ENCODE measurements at places on chromosomes 1 and 21. TPM values are rescaled to one million over a fixed set of nuclear protein-coding genes. Genes with fewer than 3 reads are reported as not detected.
A peak's percentile ranks its signal among the peaks of the same experiment; 100 is the strongest.

IL19 gene
- not detected for total RNA-seq

GRCh38 chr21:15495965-15496364 is 233.8 kb upstream of the USP25 start:
- no peak overlapping the region for H3K4me3 ChIP-seq
- H3K27ac ChIP-seq: no peak overlapping the region
- H3K36me3 ChIP-seq: no peaks in the 10 kb centered on the region
- no peaks in the 10 kb centered on the region for H3K4me1 ChIP-seq
- no peaks in the 10 kb centered on the region for H3K27me3 ChIP-seq

WNT4 gene
- 23.7 TPM for total RNA-seq

DNA sequence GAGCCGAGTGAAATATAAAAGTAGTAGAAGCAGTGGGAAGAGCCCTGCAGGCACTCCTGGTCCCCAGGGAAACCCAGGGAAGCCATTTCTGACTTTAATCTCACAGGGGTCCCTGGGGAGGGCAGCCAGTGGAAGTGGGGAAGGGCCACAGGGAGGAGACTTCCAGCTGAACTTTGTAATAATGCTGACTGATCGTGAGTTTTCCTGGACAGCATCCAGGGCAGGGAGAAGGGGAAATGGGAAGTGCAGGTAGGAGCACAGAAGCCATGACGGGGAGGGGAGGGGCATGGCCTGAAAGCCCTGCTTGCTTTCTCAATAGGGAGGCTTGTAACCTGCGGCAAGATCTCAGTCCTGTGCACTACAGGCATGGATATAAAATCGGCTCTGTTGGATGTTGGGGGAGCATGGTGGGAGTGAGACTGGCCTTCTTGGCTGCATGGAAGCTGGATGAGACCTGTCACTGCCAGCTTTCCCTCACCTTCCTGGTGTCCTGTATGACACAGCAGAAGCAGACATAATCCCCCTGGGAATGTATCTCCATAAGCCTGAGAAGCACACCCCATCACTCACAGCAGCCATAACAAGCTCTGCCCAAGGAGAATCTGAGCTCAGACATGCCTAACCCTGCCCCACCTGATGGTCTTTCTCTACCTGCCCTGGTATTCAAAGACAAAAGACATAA is 15.1 kb upstream of the MX1 start:
- no peaks in the 10 kb centered on the region for H3K36me3 ChIP-seq
- H3K4me3 ChIP-seq: no peak overlapping the region
- no peaks in the 10 kb centered on the region for H3K4me1 ChIP-seq
- no peak for DNase-seq
- no peak overlapping the region for H3K27ac ChIP-seq

GRCh38 chr1:151723726-151724370 is 2.5 kb downstream of the RIIAD1 start:
- no peak overlapping the region for H3K27ac ChIP-seq
- H3K4me3 ChIP-seq: no peak overlapping the region
- no peaks in the 10 kb centered on the region for H3K36me3 ChIP-seq
- DNase-seq: no peak

GRCh38 chr1:56448529-56449300 is 130.6 kb downstream of the PLPP3 start:
- H3K4me3 ChIP-seq: no peak overlapping the region
- H3K27me3 ChIP-seq: no peaks in the 10 kb centered on the region
- H3K27ac ChIP-seq: no peak overlapping the region
- H3K4me1 ChIP-seq: peaks cover 10% of the 10 kb centered on the region
- no peaks in the 10 kb centered on the region for H3K36me3 ChIP-seq

DNA sequence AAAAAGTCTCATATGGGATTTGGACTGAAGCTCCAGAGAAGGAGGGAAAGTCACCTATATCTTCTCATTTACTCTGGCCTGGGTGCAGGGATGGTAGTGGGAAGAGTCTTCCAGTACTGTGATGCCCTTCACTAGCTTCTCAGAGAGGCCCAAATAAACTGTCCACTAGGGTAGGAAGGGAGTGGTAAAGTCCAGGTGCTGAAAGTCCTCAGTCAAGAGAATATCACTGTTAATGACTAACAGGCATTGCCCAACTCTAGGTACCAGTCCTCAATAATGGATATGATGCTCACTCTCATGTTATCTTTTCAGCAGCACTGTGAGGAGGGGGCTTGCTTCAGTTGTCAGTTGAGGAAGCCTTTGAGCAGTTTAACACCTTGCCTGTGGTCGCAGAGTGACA is 64.0 kb downstream of the LHX8 start:
- no peaks in the 10 kb centered on the region for H3K4me1 ChIP-seq
- no peak for DNase-seq
- no peaks in the 10 kb centered on the region for H3K36me3 ChIP-seq
- H3K4me3 ChIP-seq: no peak overlapping the region
- no peaks in the 10 kb centered on the region for H3K27me3 ChIP-seq

DPYD gene
- 41.7 TPM for total RNA-seq

GRCh38 chr21:32413015-32413504 is 554 bp downstream of the EVA1C start:
- H3K36me3 ChIP-seq: no peaks in the 10 kb centered on the region
- H3K27me3 ChIP-seq: no peaks in the 10 kb centered on the region
- peak; percentile 45 for DNase-seq

TAS1R1 gene
- 0.42 TPM for total RNA-seq

LIPI gene
- not detected for total RNA-seq

- H3K27me3 ChIP-seq: no peaks in the 10 kb centered on the region
- H3K4me1 ChIP-seq: no peaks in the 10 kb centered on the region
- DNase-seq: no peak
- H3K27ac ChIP-seq: no peak overlapping the region
- no peaks in the 10 kb centered on the region for H3K36me3 ChIP-seq
Observed at GRCh38 chr21:26583769-26584168, 10.7 kb upstream of the CYYR1 start.

- no peaks in the 10 kb centered on the region for H3K36me3 ChIP-seq
- H3K27me3 ChIP-seq: no peaks in the 10 kb centered on the region
- DNase-seq: no peak
Observed at GRCh38 chr21:22224261-22224660, 1226.1 kb downstream of the NCAM2 start.

GRCh38 chr1:186494832-186495271 is 33.9 kb upstream of the PDC start:
- DNase-seq: no peak
- H3K4me1 ChIP-seq: no peaks in the 10 kb centered on the region
- no peak overlapping the region for H3K27ac ChIP-seq

DNA sequence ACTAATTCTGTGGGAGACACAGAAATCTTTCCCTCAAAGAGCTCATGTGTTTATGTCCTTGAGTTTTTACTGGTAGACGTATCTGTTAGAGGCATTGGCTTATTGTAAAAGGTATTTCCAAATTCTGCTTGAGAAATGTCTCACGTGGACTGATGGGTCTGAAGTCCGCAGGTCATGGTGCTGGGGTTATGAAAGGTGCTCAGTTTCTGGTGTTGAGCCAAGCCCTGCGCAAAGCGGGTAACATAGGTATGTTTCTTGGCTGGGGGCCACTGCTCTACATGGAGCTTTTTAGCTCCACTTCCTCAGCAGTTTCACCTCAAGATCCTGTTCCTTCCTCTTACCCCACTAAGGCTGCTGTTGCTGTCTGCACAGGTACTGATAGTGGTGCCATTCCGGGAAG is 10.8 kb downstream of the UTP25 start:
- no peaks in the 10 kb centered on the region for H3K27me3 ChIP-seq
- H3K4me3 ChIP-seq: no peak overlapping the region
- H3K4me1 ChIP-seq: no peaks in the 10 kb centered on the region

RNU1-4 gene
- total RNA-seq: 2,112 TPM

DNA sequence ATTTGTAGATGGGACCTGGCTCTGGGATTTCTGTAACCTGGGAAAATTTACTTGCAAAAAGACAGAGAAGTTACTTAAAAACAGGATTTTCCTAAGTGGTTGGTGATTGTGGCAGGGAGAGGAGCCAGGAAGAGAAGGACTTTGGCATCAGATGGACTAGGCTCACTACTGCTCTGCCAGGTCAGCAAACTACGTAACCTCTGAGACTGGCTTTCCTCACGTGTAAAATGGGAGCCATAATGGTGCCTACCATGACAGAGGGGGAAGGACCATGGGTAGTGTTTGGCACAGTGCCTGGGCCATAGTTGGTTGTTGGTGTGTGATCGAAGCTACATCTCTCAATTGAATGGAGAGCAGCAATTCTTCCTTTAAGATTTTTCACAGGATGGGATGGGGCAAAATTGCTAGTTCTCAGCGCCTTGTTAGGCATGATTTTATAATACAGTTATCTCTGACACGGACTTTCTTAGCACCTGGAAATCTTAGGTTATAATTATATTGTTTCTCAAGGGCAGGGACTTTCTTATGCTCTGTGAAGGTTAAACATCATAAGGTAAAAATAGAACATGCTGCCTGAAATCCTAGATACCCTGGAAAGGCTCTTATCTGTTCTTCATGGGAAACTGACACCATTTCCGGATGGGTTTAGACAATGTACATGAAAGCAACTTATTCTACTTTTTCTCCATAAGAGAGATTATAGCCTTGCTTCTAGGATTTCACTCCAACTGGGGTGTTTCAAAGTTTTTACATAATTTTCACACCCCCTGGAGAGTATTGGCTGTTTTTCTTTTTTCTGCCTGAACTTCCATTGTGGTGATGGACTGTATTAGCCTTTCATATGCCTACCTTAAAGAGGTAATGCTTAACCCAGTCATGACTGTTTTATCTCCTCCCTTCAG is 10.9 kb downstream of the ROR1 start:
- H3K4me1 ChIP-seq: peaks cover 2% of the 10 kb centered on the region
- H3K27me3 ChIP-seq: no peaks in the 10 kb centered on the region
- H3K4me3 ChIP-seq: no peak overlapping the region
- no peak for DNase-seq

- no peaks in the 10 kb centered on the region for H3K4me1 ChIP-seq
- H3K36me3 ChIP-seq: no peaks in the 10 kb centered on the region
- no peak overlapping the region for H3K4me3 ChIP-seq
- no peak for DNase-seq
- H3K27ac ChIP-seq: no peak overlapping the region
- H3K27me3 ChIP-seq: no peaks in the 10 kb centered on the region
Observed at GRCh38 chr1:67162954-67163353, 3.3 kb upstream of the IL23R start.

GRCh38 chr1:189605226-189605625 is 872.4 kb downstream of the BRINP3 start:
- no peaks in the 10 kb centered on the region for H3K27me3 ChIP-seq
- H3K4me3 ChIP-seq: no peak overlapping the region
- H3K4me1 ChIP-seq: no peaks in the 10 kb centered on the region

LYPD8 gene
- not detected for total RNA-seq

DNA sequence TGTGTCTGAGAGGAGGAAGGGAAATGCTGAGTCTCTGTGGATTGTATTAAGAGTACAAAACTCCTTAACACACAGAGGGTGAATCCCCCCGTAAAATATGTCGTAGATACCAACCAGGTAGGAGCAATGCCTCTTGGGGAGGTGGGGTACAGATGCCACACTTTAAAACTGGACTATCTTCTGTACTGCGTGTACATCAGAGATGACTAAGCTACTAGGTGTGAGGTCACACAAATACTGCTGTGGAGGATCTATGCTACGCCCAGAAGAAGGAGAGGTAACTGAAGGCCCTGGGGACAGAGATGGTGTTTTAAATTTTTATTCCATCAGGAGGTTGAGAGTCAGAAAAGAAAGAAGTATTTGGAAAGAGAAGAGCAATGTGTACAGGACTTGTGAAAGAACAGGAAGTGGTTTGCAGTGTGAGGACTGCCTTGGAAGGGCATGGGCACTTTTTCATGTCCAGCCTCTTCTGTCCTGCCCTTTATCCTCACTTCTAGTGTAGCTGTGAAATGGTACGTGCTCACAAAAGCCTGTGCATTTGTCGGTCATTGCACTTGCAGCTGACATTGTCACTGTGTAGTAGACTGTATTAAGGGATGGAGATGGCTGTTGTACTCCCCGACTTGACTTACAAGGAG is 287.8 kb upstream of the CHRM3 start:
- no peaks in the 10 kb centered on the region for H3K4me1 ChIP-seq
- no peaks in the 10 kb centered on the region for H3K27me3 ChIP-seq
- no peak overlapping the region for H3K27ac ChIP-seq
- DNase-seq: no peak

RGS1 gene
- total RNA-seq: 7.5 TPM

CNIH3 gene
- 6.9 TPM for total RNA-seq

- no peak for DNase-seq
- H3K4me1 ChIP-seq: peaks cover 4% of the 10 kb centered on the region
- H3K27ac ChIP-seq: no peak overlapping the region
Observed at GRCh38 chr21:28635541-28635940, 357.1 kb downstream of the LTN1 start.

- H3K27ac ChIP-seq: no peak overlapping the region
- H3K36me3 ChIP-seq: no peaks in the 10 kb centered on the region
- no peak overlapping the region for H3K4me3 ChIP-seq
- no peaks in the 10 kb centered on the region for H3K27me3 ChIP-seq
- H3K4me1 ChIP-seq: no peaks in the 10 kb centered on the region
- DNase-seq: no peak
Observed at GRCh38 chr1:118325550-118326225, 140.7 kb upstream of the SPAG17 start.

- peaks cover 6% of the 10 kb centered on the region for H3K4me1 ChIP-seq
- H3K27ac ChIP-seq: no peak overlapping the region
- no peaks in the 10 kb centered on the region for H3K36me3 ChIP-seq
- no peak overlapping the region for H3K4me3 ChIP-seq
- no peak for DNase-seq
- no peaks in the 10 kb centered on the region for H3K27me3 ChIP-seq
Observed at GRCh38 chr1:89907727-89908212, 86.9 kb downstream of the LRRC8D start.

GRCh38 chr1:30700528-30701257 is 22.7 kb downstream of the MATN1 start:
- no peaks in the 10 kb centered on the region for H3K36me3 ChIP-seq
- DNase-seq: peak; percentile 77
- no peak overlapping the region for H3K4me3 ChIP-seq
- H3K4me1 ChIP-seq: no peaks in the 10 kb centered on the region
- H3K27ac ChIP-seq: no peak overlapping the region

SLAMF1 gene
- 0.23 TPM for total RNA-seq

Data from ovary (tissue), 10 donors.